ENCODE measurements at places on chromosomes 5 and 9.

DNA sequence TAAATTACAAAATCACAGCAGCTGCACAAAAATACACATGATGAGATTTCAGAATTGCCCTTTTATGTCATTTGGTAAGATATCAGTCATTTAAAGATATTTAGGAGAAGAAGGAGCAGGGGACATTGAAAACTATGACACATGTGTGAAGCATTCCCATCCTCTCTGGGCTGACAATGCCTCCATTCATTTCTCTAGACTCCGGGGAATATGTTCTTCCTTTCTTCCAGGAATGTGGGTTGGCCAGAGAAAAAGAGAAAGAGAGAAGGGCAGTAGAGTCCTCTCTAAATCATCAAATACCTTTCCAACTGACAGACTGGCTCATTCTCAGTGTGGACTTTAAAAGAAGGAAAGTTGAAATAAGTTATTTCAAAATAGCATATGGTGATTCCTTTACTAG is 205.6 kb upstream of the ADAMTSL1 start:
- no peak for DNase-seq

GRCh38 chr9:113599646-113600022 is 136.1 kb downstream of the RGS3 start:
- no peak for DNase-seq

DNA sequence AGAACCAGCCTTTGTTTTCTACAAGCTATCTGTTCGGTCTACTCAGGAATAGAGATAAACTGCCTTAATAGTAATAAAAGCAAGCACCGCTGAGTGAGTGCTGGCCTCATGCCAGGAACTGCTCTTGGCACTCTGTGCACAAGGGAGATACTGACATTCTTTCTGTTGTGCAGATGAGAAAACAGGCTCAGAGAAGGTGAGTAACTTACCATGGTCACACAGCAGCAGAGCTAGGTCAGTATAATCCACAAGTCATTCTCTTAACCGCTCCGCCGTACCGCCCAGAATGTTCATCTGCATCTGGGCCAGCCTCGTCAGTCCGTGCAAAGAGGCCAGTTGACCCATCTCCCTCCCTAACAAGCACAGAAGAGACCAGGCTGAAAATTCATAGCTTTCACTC is 27.4 kb downstream of the QRFP start:
- no peak for DNase-seq

- no peak for DNase-seq
Measured at GRCh38 chr5:151682240-151682639, 4.5 kb downstream of the SPARC start.

DNA sequence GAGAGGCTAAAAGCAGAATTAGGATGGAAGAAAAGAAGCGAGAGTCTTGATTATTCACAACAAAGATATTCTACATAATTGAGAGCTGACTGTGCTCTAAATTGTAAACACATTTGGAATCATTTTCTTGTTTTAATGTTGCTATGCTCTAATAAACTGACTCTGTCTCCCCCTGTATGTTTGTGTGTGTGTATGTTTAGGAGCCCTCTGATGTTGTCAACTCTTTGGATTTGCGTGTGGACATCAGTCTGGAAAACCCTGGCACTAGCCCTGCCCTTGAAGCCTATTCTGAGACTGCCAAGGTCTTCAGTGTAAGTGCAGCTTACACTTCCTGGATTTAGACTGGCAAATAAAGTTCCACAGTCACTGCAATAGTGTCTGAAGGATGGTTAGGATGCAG is 37.8 kb downstream of the MOCS2 start:
- peak; percentile 49 for DNase-seq

DNA sequence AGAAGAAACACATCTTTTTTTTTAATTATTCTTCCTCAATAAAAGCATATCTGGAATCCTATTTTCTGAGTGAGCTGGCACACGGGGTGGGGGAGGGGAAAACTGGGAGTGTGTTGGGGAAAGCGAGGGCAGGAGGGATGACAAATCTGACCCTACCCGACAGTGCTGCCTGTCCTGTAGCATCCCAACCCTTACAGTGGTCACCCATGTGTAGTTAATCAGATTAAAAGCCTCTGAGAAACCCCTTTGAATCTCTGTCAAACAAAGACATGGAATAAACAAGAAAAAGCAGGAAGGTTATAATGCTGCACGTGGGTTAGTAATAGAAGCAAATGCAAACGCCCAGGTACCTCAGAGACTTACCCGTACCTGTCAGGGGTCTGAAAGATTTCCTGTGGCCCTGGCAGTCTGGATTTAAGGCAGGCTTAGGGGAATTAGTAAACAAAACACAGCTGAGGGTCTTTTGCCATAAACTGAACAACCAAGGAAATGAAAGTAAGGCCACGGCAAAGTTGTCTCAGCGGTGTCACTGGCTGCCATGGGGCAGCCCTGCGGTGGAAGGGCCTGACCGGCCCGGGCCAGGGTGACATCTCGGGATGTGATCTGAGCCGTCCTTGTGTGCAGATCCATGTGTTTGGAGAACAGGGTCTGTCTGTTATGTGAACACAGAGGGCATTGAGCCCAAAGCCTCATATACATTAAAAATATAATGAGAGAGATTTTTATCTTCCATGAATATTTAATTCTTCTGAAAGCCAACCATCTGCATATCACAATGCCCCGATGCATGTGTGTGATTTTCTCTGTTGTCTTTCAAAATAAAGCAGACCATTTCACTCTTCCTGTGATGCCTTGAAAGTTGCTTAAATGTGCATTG is 308.2 kb downstream of the ZNF608 start:
- no peak for DNase-seq

GRCh38 chr5:112382886-112383285 is 36.2 kb downstream of the EPB41L4A start:
- no peak for DNase-seq

DNA sequence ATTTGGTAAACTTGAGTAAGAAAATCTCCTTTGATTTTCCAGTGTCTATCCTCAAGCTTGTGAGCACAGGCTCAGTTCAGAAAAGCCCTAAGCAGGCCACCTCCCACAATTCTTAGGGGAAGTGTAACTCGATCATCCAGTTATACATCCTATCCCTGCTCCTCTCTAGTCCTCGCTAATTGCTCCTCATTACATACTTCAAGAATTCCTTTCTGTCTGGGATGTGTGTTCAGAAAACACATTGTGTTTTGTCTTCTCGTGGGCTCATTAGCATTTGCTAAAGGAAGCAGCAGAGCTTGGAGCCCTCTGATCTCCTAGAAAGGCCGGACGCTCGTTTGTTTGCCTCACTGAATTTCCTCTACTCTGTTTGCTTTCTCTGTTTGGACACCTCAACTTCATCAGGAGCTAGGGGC is 268.2 kb upstream of the RFX3 start:
- no peak for DNase-seq

DNA sequence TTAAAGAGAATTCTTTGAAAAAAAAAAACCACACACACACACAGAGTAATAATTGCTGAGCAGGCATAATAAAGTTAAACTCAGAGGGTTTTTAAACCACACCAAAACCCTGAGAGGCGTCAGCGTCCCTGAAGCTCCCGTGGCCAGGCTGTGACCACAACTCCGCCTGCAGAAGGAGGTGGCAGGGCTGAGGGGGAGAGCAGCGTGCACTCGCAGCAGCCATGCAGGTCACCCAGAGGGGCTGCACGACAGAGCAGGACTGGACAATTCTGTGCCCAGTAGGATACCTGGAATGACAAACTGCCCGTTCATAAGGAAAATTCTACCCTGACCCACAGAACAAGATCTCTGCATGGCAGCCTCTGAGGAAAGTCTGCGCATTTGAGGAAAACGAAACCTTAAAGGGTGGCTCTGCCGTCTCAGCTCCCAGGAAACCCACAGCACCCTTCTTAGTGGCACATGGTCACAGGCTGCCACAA is 44.0 kb downstream of the ROR2 start:
- DNase-seq, result peak; percentile 91
